ENCODE measurements at places on chromosomes 6 and 20.

DNA sequence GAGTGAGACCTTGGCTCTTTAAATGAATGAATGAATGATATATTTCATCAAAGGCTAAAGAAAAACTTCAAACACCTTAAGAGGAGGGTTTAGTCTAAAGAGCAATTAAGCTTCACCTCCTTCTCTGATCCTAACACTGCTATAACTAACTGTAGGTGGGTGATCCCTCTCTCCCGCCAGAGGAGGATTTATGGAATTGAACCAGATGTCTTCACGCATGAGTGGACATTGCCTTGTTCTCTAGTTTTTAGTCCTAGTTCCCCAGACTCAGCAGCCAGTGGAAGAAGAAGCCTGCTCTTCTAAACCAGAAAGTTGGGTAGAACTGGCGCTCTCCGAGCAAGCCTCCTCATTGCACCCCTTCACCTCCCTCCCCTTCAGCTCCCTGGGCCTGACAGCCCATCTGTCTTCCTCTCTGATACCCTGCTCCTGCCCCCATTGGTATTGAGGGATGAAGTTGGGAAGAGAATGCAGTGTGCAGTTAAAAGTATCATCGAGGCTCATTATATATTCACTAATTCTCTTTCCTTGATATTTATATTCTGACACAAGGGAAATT is 142.7 kb downstream of the ARID1B start:
- DNase-seq: no peak

DNA sequence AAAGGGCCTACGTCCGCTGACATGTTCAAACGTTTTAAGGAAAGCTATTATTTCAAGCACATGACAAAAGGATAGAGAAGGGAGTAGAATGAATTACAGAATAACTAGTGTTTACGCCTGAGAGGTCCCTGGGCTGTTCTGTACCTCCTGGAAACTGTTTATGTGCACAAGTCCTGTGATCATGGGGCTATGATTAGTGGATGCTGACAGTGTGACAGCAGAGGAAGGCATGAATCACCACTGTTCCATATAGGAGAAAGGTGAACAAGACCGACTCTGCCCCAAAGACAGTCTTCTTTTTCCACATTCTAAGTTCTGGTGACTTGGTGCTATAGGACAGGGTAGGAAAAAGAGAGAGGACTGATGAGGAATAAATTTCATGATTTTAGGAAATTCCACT is 249.2 kb upstream of the PRDM1 start:
- DNase-seq: no peak

- DNase-seq: no peak
These were observed 60.6 kb upstream of the RIPOR2 start for GRCh38 chr6:24996269-24996836.

DNA sequence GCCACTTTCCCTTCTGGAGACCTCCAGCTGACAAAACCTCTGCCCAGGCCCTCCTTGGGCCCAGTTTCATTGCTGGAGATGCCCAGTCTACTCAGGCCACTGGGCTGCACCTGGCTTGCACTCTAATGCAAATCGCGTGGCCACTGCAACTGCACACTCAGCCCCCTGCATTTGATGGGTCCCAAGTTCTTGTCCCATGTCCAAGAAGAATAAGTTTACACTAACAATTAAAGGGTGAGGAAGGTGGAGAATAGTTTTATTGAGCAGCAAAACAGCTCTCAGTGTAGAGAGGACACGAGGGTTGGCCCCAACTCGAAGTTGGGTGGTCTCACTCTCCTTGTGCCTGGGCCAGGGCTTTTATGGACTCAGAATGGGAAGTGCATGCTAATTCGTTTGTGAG is 31.9 kb upstream of the THEMIS start:
- DNase-seq: no peak
